H9 (cell line): ENCODE measurements at places on chromosomes 5 and 9. TPM values are rescaled to one million over a fixed set of nuclear protein-coding genes. Genes with fewer than 3 reads are reported as not detected.

DTWD2 gene
- 10.1 and 10.8 TPM in 2 replicates for total RNA-seq

MYMK gene
- not detected in 2 replicates for total RNA-seq

NOL6 gene
- 64.4 and 66.3 TPM in 2 replicates for total RNA-seq

TRIM14 gene
- 12.5 and 14.7 TPM in 2 replicates for total RNA-seq

DNA sequence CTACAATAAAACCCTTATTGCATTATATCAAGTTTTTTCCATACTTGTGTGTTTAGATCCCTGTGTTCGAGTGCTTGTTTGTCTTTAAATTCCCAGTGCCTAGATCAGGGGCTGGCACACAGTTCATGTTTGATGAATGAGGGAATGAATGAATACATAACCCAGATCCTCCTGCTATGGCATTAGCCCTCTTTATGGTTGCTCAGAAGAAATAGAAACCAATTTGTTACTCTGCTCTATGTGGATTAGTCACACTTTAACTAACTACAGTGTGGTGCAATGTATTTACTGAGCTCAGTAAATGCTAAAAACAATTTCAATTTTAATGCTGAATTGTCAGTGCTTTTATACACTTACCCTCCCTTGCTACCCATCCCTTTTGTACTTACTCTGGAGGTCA, 16.4 kb upstream of the GALNT10 start:
- no peaks in the 10 kb centered on the region for H3K36me3 ChIP-seq
- H3K4me1 ChIP-seq: no peaks in the 10 kb centered on the region
- H3K27ac ChIP-seq: no peak overlapping the region
- no peak overlapping the region for H3K4me3 ChIP-seq
- no peak for DNase-seq

GRCh38 chr9:78674874-78675273, 377.9 kb downstream of the PSAT1 start:
- peaks cover 3% of the 10 kb centered on the region; the same call in 1 of the 2 replicates for H3K4me1 ChIP-seq
- DNase-seq: no peak
- no peak overlapping the region for H3K4me3 ChIP-seq
- H3K36me3 ChIP-seq: no peaks in the 10 kb centered on the region
- no peak overlapping the region for H3K27ac ChIP-seq

- H3K4me3 ChIP-seq: no peak overlapping the region
- H3K36me3 ChIP-seq: no peaks in the 10 kb centered on the region
- H3K27me3 ChIP-seq: no peaks in the 10 kb centered on the region
These were observed 123.9 kb downstream of the SEC61B start for GRCh38 chr9:99345942-99346341.

- no peaks in the 10 kb centered on the region for H3K36me3 ChIP-seq
- no peak overlapping the region for H3K27ac ChIP-seq
- H3K4me3 ChIP-seq: no peak overlapping the region
- DNase-seq: no peak
- no peaks in the 10 kb centered on the region for H3K27me3 ChIP-seq
These were observed 9.7 kb downstream of the SPINK1 start for GRCh38 chr5:147821766-147822165.

GRCh38 chr9:121773954-121774714, 122.7 kb downstream of the DAB2IP start:
- no peak overlapping the region for H3K27ac ChIP-seq
- no peak overlapping the region for H3K4me3 ChIP-seq
- H3K27me3 ChIP-seq: no peaks in the 10 kb centered on the region
- H3K4me1 ChIP-seq: no peaks in the 10 kb centered on the region

PHAX gene
- 62.9 and 65.6 TPM in 2 replicates for total RNA-seq

DDX4 gene
- total RNA-seq: not detected in 2 replicates

DNA sequence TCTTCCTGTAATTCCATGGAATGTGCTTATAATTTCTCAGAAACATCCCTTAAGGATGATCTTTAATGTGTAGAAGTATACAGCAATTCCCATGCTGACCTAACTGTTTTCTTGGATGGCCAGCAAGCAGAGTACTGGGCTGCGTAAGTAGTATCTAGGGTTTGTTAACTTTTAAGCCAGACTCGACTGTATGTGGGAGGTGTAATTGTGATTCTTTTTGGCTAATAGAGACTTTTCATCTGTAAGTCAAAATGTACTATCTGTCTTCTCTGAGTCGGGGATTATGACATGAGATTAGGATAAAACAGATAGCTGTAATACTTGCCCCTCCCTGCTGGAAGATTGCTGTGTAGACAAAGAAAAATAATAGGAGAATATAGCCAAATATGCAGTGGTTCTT, 169.3 kb downstream of the SGCD start:
- H3K27me3 ChIP-seq: no peaks in the 10 kb centered on the region
- H3K4me1 ChIP-seq: no peaks in the 10 kb centered on the region; the same call in 1 of the 2 replicates
- no peaks in the 10 kb centered on the region for H3K36me3 ChIP-seq
- no peak overlapping the region for H3K27ac ChIP-seq
- DNase-seq: no peak

ZDHHC11 gene
- 32.7 and 37.6 TPM in 2 replicates for total RNA-seq

GRCh38 chr5:169350016-169350415, 49.1 kb upstream of the SLIT3 start:
- no peak overlapping the region for H3K27ac ChIP-seq
- no peak overlapping the region for H3K4me3 ChIP-seq
- no peaks in the 10 kb centered on the region for H3K4me1 ChIP-seq
- no peaks in the 10 kb centered on the region for H3K27me3 ChIP-seq

SPINK7 gene
- not detected in 2 replicates for total RNA-seq

- no peaks in the 10 kb centered on the region for H3K27me3 ChIP-seq
- H3K36me3 ChIP-seq: no peaks in the 10 kb centered on the region
- no peaks in the 10 kb centered on the region for H3K4me1 ChIP-seq
- H3K4me3 ChIP-seq: no peak overlapping the region
These were observed 497.6 kb downstream of the GADD45G start for GRCh38 chr9:90102292-90102901.

AQP7 gene
- total RNA-seq: not detected in 2 replicates

- DNase-seq: no peak
- H3K27ac ChIP-seq: no peak overlapping the region
- H3K4me1 ChIP-seq: no peaks in the 10 kb centered on the region; the same call in 1 of the 2 replicates
These were observed 57.6 kb downstream of the FAM81B start for GRCh38 chr5:95448789-95449188.

DNA sequence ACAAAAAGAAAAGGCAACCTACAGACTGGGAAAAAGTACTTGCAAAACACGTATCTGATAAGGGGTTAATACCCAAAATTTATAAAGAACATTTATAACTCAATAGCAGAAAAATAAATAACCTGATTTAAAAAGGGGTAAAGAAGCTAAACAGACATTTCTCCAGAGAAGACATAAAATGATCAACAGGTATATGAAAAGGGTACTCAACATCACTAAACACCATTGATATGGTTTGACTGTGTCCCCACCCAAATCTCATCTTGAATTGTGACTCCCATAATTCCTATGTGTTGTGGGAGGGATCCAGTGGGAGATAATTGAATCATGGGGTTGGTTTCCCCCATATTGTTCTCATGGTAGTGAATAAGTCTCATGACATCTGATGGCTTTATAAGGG, 27.1 kb upstream of the LIFR start:
- no peaks in the 10 kb centered on the region for H3K36me3 ChIP-seq
- no peak for DNase-seq
- H3K4me3 ChIP-seq: no peak overlapping the region
- H3K27me3 ChIP-seq: no peaks in the 10 kb centered on the region
- no peak overlapping the region for H3K27ac ChIP-seq

DNA sequence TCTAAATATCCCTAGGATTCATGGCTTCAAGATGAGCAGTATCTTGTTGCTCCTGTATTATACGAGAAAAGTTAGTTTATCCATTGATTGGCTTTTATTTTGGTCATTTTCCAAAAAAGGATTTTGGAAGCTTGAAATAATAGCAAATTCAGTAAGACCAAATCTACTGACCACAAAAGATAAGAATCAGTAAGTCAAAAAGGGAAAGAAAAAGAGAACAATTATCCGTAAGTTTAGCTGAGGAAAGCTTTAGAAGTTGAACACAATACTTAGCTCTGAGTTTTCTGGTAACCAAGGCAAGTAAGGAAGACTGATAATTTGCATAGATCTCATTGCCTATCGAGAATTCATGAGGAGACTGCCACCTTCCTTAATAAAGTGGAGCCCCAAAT, 9.1 kb downstream of the TGFBR1 start:
- H3K36me3 ChIP-seq: no peaks in the 10 kb centered on the region
- H3K4me3 ChIP-seq: no peak overlapping the region
- H3K27me3 ChIP-seq: no peaks in the 10 kb centered on the region

- no peaks in the 10 kb centered on the region for H3K27me3 ChIP-seq
- DNase-seq: no peak
- H3K36me3 ChIP-seq: no peaks in the 10 kb centered on the region
- H3K4me1 ChIP-seq: no peaks in the 10 kb centered on the region
These were observed 15.7 kb upstream of the AIF1L start for GRCh38 chr9:131080589-131080988.

SPATA31C1 gene
- 0.15 TPM in 2 replicates for total RNA-seq

CMYA5 gene
- total RNA-seq: 1.1 and 1.8 TPM in 2 replicates

DNA sequence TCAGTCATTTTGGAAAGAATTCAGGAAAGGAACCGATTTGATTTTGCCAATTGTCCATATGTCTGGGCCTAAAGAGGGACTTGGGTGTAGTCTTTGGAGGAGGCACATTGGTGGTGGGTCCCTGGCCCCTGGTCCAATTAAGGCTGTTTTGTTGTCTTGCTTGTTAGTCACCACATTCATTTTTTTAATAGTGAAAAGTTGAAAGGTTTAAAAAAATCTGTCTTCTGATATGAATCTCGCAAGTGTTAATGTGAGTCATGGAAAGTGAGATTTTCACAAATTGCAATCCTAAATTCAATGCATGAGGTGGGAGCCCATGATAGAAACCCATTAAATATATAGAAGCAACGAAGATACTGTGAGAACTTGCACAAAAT, 165.9 kb upstream of the OTULINL start:
- peaks cover 16% of the 10 kb centered on the region; the same call in 2 of the 3 replicates for H3K36me3 ChIP-seq
- no peak overlapping the region for H3K27ac ChIP-seq
- no peak for DNase-seq

DNA sequence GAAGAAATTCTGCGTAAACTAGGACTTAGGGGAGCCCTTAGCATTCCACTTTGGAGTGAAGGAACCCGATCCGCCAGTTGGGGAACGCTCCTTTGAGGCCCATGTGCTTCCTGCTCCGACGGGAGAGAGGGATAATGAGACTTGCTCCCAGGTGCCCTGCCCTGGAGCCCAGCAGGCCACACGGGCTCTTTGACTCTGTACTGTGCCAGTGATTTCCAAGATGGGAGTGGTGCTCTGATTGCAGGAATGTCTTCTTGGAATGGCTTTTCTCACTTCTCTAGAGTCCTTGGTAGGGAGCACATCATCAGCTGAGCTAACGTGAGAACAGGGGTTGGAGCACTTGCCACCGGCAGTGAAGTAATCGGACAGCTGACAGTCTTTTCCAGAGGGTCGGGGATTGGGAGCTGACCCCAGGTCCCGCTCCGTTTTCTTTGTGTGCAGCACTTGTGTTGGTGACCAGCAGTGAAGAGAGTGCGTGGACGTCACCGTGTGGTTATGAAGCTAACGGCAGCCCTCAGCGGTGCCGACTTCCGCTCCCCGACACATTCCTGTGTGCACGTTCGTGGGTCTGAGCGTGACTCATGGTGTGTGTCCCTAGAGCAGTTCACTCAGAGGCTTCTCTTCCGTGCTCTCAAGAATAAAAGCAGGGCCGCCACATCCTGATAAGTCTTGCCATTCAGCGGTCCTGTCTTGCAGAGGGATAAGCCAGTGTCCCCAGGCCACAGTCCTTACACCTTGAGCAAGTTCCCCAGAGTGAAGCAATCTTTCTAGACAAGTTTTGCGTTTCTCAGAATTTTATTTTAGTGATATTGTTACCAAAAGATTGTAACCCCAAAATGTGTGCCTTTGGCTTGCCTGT, 25.6 kb downstream of the ABL1 start:
- H3K4me3 ChIP-seq: no peak overlapping the region; the same call in 2 of the 3 replicates
- H3K36me3 ChIP-seq: peaks cover 12% of the 10 kb centered on the region; the same call in 2 of the 3 replicates
- no peak for DNase-seq
- no peaks in the 10 kb centered on the region for H3K27me3 ChIP-seq
- 0 out of 2 replicates have a peak, but pooled peaks cover 2% of the 10 kb centered on the region for H3K4me1 ChIP-seq

DNA sequence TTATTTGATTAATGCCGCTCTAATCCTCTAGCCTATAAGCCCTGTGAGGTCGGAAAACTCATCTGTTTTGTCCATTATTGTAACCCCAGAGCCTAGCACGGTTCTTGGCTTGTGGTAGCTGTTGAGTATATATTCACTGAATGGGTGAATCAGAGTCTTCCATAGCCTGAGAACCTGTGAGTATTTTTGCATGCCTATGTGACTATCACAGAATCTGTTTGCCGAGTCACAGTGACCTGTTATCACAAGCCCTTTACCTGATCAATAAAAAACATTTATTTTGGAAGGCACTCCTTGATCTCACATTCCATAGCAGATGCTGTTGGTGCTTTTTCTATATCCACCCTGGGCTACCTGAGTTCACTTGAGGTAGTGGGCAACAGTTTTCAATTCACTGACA, 125.0 kb upstream of the STC2 start:
- no peaks in the 10 kb centered on the region for H3K36me3 ChIP-seq
- H3K27me3 ChIP-seq: no peaks in the 10 kb centered on the region
- no peak overlapping the region for H3K27ac ChIP-seq
- H3K4me3 ChIP-seq: no peak overlapping the region
- DNase-seq: no peak
- no peaks in the 10 kb centered on the region for H3K4me1 ChIP-seq

DNA sequence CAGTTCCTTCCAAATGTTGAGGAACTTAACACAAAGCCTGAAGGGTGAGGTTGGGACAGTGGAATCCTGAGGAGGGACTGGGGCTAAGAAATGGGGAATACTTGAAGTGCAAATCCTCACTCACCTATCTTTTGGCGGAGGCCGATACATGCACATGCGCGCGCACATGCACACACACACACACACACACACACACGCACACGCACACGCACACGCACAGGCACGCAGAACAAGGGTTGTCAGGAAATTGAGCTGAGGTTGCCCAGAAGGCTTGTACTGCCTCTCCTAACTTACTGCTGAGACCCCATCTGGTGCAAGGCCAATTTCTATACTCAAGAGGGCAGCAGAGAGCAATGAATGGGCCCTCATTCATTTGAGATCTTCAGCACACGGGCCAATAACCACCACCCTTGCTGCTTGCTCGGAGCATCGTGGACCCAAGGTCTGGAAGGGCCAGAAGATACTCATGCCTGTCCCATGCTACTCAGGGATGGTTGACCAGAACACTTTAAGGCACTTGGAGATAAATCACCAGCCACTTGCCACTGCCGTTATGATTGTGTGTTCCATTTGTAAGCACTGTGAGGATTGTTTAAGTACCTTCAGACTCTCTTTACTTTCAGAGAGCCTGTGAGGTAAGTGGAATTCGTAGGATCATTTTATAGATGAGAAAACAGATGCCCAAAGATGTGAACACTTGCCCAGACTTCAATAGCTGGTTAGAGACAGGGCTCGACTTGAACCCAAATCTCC, 21.5 kb downstream of the BTF3 start:
- no peaks in the 10 kb centered on the region for H3K27me3 ChIP-seq
- no peaks in the 10 kb centered on the region for H3K36me3 ChIP-seq
- no peak overlapping the region for H3K27ac ChIP-seq
- no peaks in the 10 kb centered on the region; the same call in 1 of the 2 replicates for H3K4me1 ChIP-seq
